Nucleus accumbens (tissue), 56 donors: ENCODE measurements at places on chromosomes 5 and 9.

DNA sequence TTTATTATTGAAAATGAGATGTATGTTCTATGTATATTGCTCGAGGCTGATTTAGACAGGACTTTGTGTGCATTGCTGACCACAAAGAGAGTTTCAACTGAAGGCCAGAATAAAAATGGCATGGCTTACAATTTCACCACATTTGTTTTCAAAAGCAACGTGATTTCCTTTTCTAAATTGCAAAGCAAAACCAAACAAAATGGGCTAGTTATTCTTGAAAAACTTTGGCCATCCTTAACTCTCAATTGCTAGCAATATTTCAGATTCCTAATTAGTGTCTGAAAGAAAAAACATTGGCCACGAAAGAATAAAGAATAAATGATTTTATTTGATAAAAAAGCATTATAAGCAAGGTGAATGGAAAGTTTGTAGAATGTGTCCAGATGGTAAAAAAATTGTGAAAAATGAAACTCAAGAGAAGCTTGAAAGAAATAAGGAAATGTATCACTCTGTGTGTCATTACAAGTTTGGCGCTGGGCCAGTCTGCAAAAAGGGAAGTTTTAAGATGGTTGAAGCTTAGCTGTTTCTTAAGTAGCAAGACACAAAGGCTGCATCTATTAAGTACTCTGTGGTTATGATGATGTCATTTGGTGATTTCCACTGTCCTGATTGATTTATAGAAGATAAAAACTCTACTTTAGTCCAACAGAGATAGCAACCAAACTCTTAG, 89.2 kb upstream of the PRLR start:
- DNase-seq = no peak

DNA sequence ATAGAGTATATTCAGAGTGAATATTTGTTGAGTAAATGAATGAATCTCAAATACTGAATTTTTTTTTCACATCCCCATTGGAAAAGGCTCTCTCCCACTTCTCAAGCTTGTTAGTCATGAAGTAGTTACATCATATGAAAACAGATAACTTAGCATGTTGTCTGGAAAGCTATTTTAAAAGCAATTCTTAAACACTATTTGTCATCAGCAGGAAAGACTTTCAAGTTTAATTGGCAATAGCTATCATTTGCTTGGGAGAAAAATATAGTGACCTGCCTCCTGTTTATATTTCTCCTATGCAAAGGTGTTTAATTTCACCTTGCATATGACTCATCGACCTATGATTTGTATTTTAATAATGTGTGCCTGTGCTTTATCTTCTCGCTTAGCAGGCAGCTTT, 499.8 kb upstream of the GRIA1 start:
- DNase-seq = no peak

DNA sequence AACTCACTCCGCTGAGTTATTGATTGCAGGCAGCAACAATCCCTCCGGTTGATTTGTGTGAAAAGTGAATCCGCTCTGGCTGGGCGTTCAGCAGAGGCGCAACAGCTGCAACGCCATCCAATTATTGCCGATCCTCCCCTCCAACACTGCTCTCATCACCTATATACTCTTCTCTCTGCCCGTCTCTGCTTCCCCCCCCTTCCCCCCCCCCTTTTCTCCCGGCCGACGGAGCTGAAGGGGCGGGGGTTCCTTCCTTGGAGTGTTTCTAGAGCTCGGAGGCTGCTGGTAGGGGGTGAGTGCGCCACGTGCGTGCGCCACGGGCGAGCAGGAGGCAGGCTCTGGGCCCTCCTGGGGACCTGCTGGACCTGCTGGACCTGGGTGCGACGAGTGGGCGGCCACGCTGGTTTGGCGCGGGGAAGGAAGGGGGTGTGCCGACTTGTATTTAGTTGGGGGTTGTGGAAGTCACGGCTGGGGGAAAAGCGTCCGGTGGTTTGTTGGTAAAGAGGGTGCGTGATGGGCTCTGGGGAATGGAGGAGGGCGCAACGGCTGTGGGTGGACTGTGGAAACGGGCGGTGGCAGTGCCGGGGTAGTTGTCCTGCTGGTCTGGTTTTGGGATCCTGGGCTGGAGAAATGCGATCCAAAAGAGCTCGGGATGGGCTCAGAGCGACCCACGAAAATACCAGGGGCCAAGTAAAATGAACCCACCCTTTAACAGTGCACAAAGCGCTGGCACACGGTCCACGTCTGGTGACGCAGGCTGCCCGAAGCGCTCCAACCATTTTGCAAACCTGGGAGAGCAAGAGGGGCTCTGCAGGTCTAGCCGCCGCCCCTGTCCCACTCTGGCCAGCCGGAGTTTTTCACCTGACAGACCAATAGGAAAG, 6.4 kb upstream of the MEF2C start:
- peak; percentile 43 for DNase-seq

- DNase-seq = no peak
Measured at GRCh38 chr9:126519660-126520420, 93.9 kb upstream of the LMX1B start.

- DNase-seq = no peak
Measured at GRCh38 chr9:81074221-81074620, 615.1 kb downstream of the TLE1 start.

GRCh38 chr9:3215658-3216057, 310.1 kb downstream of the RFX3 start:
- no peak for DNase-seq
